Stimulated activated CD4-positive, alpha-beta T cell treated with anti-CD3 and anti-CD28 coated beads, TNF-alpha, amount 100 ng/mL, for 24 hours (primary cell): ENCODE measurements at places on chromosomes 2 and 18.

DNA sequence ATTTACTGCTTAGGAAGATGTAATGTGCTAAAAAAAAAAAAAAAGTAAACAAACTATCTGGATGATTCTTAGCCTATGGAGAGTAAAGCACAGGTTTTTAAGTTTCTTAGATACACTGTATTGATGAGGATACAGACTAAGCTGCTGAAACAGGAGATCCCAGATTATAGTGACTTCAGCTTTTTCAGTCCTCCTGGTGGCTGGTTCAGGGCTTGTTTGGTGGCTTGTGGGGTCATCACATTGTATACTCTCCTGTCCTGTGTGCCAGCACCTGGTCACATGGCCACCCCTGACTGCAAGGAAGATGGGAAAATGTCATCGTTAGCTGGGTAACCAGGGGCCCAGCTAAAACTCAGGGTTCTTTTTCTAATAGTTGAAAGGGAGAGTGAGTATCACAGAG lies 31.4 kb downstream of the RAB31 start:
- DNase-seq, result no peak

DNA sequence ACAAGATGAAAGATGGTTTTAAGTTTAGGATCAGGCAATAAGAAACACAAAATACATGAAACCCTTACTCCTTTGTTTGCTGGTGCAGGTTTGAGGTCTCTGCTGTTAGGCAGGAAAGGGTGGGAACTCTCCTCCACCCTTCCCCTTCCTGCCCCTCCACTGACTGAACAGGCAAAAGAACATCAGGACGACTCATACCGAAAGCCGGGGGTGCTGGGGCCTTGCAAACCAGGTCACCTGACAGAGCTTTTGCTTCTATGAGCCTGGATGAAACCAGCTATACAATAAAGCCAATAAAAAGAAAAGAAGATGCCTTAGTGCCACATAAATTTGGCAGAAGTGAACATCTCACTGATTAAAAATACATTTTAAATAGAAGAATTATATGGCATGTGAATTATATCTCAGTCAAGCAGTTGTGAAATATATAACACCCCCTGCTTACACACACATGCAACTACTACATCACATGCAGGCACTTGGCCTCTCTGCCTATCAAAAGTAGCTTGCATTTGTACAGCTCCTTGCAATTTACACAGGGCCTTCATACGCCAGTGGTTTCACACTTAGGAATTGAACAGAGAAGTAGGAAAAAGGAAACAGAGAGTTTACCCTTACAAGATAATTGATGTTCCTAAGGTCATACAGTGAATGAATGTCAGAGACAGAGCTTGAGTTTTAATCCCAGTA lies 215.1 kb upstream of the TRIB2 start:
- peak; percentile 48 for DNase-seq

DNA sequence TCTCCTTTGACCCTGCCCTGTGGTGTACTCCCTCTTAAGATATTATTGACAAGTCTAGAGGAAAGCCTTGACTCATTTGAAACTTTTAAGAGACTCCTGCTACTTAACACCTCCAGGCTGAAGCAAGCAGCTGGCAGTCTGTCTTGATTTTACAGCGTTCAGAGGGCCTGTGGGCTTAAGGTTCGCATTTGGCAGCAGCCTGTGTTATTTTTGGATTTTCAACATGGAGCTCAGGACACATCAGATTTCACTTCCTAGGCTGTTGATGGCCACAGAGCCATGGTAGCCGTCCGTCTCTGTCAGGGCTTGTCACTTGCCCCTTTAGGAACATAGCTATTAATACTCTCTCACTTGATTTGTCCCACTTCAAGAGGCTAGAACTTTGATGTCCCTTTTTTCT lies 73.6 kb downstream of the VWA3B start:
- DNase-seq, result no peak

- no peak for DNase-seq
Measured at GRCh38 chr2:69459936-69460335, 22.7 kb upstream of the NFU1 start.

DNA sequence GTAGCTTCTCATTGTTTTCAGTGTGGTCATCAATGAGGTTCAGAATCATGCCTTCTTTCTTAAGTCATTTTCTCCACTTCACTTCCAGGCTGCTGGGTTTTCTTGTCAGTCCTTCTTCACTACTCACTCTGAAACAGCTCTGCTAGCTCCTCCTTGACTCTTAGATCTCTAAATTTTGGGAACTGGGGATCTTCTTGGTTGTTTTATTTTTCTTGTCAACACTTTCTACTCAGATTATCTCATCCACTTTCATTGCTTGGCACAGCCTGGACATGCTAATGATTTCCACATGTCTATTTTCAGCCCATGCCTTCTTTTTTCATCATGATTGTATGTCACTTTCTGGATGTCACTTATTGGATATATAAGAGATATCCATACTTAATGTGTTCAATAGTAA lies 517.8 kb upstream of the DSEL start:
- DNase-seq, result no peak

DNA sequence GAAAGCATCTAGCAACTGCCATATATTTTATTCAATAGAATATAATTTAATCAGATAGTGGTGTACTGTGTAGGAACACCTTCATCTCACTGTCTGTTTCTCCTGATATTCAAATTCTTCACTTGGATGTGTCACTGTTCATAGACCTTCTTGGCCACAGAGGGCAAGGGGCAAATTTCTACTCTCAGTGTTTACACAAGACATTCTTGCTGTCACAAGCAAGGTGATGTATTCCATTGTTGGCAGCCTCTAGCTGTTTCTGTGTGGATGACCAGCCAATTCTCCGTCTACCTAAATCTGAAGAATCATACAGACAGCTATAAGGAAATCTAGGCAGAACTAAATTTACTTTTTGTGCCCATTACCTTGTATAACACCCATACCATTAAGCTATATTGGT lies 948.3 kb downstream of the CNTNAP5 start:
- no peak for DNase-seq

DNA sequence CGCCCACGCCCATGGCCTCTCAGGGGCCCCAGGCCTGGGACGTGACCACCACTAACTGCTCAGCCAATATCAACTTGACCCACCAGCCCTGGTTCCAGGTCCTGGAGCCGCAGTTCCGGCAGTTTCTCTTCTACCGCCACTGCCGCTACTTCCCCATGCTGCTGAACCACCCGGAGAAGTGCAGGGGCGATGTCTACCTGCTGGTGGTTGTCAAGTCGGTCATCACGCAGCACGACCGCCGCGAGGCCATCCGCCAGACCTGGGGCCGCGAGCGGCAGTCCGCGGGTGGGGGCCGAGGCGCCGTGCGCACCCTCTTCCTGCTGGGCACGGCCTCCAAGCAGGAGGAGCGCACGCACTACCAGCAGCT lies 2.4 kb downstream of the B3GNT7 start:
- no peak for DNase-seq

- DNase-seq, result no peak
Measured at GRCh38 chr2:239735131-239735828, 289.9 kb downstream of the NDUFA10 start.

- DNase-seq, result no peak
Measured at GRCh38 chr18:44588508-44588907, 92.2 kb upstream of the SETBP1 start.

- no peak for DNase-seq
Measured at GRCh38 chr2:210147614-210148013, 23.6 kb downstream of the KANSL1L start.

DNA sequence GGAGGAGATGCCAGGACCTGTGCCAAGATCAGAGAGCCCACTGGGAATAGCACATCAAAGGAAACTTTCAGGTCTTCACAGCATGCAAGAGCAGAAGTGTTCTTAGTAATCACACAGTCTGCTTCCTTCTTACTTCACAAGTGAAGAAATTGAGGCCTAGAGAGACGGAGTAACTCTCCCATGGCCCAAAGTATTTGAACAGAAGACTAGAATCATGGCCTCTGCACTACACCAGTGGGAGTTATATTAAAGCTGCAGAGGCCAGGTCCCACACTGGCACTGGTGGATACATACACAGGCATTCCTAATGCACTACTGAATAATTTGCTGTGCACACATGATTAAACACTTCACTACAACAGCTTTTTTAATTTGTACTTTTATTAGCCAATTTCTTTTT lies 107.6 kb upstream of the RMP24 start:
- no peak for DNase-seq

DNA sequence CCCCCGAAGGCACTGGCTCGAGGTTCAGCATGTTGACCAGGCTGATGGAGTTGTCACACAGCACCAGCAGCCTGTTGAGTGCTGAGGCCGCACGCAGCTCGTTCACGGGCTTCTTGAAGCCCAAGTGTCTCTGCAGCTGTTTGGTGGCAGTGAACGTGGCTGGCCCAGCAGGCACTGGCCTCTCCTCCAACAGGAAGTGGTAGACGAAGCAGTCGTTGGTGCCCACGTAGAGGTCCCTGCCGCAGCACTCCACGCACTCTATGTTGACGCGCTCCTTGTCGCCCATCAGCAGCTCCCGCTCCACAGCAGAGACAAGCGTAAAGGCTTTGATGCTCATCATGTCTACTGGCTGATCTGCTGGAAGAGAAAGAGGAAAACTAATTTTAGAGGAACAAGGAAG lies 21.6 kb downstream of the TGFBRAP1 start:
- DNase-seq, result no peak
